ELF-1 (cell line): ENCODE measurements at places on chromosomes 6 and 20.

GRCh38 chr6:151904631-151905030 is 97.1 kb downstream of the ESR1 start:
- no peak for DNase-seq

- no peak for DNase-seq
These were observed 496.2 kb upstream of the JAG1 start for GRCh38 chr20:11170025-11170424.

DNA sequence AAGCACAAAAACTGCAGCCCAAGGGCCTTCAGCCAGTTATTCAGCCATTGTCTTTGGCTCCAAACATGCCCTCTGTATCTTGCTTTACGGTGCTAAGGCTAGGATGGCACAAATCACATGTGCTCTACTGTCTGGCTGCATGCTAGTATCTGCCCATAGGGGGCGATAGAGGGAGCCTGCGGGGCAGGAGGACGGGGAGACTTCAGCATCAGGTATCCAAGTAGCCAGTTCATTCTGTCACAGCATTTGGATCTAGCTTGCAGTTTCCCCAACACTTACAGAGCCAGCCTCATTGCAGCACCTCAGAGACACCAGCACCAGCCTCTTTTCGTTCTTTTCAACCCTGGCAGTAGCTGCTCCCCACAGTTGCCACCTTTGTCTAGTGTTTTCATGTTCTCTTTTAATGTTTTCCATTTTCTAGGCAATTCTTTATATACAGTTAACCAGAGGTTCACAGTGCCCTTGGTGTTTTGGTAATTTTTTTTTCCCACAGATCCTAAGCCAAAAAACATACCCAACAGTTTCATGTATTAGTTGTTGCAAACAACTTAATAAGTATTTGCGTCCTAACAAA is 705.9 kb downstream of the PTPRT start:
- peak; percentile 57 for DNase-seq

- no peak for DNase-seq
These were observed 57.5 kb downstream of the NCOA3 start for GRCh38 chr20:47559141-47559540.

DNA sequence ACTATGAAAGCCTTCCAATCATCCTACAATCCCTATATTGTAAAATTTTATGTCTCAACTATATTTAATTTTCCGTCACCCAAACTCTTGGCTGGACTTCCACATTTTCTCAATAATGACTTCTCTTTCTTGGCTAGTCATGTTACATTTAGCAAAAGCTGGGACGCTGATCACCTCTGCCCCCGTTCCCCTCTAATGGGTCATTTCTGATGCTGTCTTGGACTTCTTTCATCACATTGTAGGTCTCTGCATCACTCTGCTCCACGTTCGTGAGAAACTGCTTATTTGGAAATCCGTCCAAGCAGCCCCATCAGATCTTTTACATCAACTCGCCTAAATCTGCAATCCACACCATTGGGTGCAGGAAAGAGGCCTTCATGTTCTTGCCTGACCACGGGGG is 203.8 kb downstream of the MYLK4 start:
- DNase-seq = no peak

DNA sequence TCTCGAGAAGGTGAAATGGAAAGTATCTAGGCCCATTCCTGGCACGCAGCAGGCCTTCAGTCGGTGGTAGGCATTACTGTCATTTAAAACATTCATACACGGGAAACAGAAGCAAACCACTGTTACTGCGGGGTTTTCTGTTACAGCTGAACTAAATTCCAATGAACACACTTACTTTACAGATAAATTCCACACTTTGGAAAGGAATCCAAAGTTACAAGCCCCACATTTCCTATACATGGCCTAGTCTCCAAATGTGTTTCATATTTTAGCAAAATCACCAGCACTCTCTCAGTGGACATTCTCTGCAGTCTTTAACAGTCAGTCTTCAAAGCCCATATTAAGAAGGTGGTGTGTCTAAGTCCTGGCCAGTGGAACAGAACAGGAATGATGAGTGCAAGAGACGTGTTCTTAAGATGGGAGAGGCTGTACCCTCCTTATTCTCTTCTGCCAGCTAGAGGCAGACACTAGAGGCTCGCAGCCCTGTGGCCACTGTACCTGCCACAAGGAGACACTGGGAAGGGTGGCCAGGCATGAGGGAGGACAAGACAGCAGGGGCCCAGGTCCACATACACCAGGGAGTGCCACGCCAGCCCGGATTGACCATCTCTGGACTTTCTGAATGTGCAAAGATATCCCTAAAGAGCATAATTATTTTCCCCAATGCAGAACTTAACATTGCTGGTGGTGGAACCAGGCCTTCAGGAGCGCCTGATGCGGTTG is 76.4 kb downstream of the CDC5L start:
- no peak for DNase-seq

DNA sequence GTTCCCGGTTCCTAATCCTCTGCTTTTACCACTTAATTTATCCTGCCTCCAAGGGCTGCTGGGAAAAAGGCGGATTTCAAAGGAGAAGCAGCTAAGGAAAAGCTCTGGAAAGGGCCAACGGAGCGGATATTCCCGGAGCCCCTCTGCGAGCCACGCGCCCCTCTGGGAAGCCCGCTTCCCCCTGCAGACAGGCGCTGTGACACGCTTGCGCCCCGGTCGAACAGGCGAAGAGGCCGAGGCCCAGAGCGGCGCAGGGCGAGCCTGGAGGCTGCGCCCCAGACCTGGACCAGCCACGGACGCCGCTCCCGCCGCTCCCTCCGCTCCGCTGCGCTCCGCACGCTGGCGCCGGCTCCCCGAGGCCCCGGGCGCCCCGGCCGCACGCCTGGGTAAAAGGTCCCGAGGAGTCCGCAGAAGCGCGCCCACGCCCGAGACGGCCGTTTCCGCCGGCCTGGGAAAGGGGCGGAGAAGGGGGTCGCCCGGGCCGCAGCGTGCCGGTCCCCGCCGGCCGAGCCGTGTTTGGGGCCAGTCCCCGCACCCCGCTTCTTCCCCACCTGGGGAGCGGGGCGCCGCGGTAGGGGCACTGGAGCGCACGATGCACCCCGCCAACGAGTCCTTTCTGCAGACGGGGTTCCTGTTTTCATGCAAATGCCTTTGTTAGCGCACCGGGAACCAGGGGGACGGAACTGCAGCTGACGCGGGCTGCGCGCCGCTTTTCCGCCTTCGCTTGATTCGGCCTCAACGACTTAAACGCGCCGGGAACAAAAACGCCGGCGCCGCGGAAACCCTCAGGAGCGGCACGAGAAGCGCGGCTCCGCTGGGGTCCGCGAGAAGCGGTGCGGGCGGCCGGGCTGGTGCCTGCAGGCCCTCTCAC is 91.9 kb upstream of the SIRPA start:
- DNase-seq = peak; percentile 77

DNA sequence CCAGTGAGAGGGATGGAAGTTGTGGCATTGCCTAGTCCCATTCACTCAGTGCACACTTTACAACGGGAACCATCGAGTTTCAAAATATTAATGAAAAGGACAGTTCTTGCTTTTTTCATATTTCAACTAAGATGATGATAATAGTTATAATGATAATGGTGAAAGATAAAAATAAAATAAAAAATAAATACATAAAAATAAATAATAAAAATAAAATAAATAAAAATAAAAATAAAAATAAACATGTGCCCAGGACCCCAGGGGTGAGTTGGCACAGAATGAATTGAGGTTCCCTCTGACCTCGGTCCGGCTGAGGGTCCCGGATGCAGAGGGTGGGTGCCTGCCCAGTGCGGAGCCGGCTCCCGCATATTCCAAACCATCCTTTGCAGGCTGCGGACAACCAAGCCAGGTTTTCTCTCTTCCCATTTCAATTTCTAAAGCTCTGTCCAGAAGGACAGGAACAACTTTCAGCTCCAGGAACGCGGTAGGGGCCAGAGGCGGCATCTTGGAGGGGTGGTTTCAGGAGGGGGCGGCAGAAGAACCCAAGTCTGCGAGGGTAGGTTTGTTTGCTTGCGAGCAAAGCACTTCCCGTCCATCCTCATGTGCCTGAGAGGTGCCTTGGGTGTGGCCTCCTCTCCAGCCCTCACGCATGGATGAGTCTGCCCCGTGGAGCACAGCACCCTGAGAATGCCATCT is 236.8 kb downstream of the DLL1 start:
- no peak for DNase-seq

DNA sequence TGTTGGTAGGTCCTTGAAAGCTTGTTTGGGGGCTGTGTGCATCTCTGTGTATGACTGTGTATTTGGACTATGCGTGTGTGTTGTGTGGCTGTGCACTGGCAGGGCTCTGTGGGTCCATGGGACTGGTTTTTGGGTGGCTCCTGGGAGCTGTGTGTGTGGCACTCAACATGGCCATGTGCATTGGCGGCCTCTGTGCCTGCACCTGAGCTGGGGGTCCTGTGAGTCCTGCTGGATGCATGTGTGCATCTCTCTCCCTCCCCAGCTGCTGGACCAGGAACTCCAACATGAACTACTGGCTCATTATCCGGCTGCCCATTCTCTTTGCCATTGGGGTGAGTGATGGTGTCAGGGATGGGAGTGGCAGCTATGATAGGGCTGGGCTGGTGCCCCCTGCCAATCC is 30.1 kb downstream of the GLP1R start:
- no peak for DNase-seq

- no peak for DNase-seq
These were observed 548.2 kb upstream of the FLRT3 start for GRCh38 chr20:14885661-14886060.

DNA sequence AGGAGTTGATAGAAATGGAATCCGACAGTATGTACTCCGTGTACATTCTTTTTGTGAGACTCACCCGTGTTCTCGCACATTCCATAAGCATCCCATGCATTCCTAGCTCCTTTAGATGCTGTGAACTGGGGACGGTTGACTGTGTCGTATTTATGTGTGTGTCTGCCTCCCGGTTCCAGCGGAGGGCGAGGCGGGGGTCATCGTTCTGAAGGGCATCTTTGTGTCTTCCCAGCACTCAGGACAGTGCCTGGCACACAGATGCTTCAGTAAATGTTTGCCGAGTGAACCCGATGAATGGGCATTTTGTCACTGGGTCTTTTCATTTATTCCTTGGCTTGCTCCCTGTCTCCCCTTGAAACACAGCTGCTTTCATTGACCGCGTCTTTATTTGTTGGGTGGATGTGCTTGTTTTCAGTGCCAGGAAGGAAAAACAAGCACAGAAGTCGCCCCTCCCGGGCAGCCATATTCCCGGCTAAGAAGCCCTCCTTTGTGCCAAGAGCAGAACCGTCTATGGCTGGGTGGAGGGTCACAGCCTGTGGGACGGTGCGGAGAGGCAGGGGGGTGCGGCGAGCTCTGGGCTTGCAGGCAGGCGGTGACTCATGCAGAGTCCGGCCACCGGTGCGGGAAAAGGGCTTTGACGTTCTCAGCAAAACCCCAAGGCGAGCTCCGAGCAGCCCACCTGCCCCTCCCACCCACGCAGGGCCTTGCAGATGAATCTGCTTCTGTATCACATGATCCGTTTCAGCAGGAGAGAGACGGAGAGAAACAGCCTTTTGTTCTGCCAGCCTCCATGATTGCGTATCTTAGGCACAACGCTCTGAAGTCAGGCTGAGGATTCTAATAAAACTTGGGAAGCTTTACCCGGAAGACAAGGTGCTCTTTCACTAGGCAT is 11.2 kb upstream of the PSMG4 start:
- DNase-seq = peak; percentile 81

DNA sequence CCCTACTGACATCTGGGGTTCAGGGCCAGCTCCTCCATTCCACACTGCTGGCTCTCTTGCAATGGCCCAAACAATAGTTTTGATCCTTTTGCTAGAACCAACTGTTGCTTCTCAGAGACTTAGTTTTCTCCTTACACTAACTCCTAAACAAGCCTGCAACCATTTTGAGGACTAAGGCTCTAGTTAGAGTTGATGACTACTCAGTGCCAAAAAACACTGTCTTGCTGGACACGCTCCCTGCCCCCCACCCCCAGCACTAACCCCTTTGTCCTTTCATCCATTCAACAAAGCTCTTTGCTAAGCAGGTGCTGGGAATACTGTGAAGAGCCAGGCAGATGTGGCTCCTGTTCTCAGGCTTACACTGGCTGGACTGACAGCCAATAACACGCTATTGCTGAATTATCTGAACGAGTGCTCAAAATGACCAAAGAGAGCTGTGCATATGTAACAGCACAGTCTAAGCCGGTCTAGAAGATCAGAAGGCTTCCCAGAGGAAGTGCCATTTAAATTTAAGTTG is 17.6 kb downstream of the GCLC start:
- peak; percentile 20 for DNase-seq

DNA sequence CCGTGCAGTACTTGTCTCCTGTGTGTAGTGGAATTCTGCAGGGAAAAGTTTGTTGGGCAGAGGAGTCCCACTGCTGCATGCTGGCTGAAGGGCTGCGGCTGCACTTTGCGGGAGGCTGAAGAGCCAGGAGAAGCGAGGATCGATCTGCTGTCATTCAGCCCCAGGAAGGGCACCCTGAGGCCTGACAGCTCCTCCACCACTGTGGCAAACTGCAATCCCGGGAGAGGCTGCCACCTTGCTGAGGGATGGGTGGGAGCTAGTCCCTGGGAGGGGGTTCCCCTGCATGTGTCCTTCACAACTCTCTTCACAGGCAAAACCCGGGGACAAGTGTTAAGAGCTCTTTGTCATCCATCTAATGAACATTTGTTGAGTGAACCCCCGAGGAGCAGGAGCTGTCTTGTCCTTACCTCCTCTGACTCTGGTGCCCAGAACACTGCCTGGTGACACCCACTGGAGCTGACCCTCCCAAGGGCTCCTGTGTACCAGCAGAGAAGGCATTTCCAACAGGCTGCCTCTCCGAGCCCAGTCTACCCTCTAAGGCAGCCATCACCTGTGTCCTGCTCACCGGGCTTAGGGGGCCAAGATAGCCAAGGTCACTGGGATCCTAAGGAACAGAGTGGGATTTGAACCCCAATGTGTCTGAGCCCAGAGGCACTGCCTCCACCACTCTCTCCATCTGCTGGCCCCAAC is 17.7 kb downstream of the PCK1 start:
- DNase-seq = no peak
